ENCODE measurements at places on chromosomes 12 and 14. TPM values are rescaled to one million over a fixed set of nuclear protein-coding genes. Genes with fewer than 3 reads are reported as not detected.

ALG10 gene
- 14.1 TPM for total RNA-seq

SLC25A29 gene
- total RNA-seq = 24.2 TPM

KRT73 gene
- total RNA-seq = 22.2 TPM

ALX1 gene
- total RNA-seq = 0.30 TPM

CLEC4E gene
- total RNA-seq = 0.79 TPM

B4GALNT1 gene
- 1.7 TPM for total RNA-seq

DNA sequence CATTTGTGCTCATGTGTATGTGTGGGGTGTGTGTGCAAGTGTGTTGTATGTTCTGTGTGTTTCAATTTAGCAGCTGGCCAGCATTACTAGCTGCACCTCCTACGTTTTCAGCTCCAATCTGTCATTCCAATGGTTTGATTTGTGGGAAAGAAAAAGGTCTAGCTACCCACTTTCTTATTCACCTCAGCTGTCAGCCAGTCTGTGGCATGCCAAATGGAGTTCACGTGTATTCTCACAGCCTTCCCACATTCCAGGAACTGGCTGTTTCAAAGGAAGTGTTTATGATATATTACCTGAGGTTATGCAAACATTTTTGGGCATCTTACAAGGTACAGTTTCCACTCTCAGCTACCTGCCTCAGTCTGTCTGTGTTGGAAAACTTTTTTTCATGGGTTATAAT lies 220.2 kb upstream of the CPNE8 start:
- no peak for DNase-seq

DNA sequence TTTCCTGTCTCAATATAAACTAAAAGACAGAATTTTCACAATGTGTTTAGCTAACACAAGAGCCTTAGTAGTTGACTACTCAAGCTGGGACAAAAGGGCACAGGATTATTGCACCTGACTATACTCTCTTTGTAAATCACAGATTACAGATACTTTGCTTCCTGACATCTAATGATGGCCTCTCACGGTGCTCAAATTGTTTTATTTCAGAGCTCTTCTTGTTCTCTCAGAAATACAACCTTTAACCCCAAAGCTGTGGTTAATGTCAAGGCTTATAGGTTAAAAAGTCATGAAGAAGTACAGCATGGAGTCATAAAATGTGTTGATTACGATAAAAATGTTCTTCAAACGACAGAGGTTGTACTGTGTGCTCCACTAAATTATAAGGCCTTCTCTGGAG lies 89.9 kb upstream of the CPNE8 start:
- DNase-seq = no peak

DNA sequence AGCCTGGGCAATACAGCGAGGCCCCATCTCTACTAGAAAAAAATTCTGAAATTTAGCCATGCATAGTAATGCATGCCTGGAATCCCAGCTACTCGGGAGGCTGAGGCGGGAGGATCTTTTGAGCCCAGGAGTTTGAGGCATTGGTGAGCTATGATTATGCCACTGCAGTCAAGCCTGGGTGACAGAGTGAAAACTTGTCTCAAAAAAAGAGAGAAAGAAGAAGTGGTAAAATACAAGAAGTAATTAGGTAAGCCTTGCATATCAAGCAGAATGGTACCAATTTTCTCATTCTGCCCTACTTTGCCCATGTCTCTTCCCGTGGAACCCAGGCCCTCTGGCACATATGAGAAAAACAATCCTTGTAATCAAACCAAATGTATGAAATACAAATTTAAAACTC lies 70.7 kb downstream of the SUSD6 start:
- DNase-seq = no peak

DNA sequence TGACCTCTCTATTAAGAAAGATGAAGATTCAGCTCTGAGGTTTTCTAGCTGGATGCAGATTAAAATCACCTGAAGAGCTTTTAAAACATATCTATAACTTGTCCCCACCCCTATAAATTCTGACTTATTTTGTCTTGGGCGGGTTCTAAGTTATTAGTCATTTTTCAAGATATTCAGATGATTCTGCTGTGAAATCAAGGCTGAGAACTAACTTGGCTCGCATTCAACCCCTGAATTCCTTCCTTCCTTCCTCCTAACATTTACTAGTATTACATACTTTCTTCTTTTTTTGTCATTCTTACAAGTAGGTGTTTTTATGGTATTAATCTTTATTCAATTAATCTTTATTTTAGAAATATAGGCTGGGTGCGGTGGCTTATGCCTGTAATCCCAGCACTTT lies 55.4 kb downstream of the SSPN start:
- DNase-seq = no peak

- peak; percentile 54 for DNase-seq
These were observed 15.7 kb downstream of the RTL1 start for GRCh38 chr14:100887728-100888335.
